ENCODE measurements at places on chromosomes 6 and 20. TPM values are rescaled to one million over a fixed set of nuclear protein-coding genes. Genes with fewer than 3 reads are reported as not detected.

DNA sequence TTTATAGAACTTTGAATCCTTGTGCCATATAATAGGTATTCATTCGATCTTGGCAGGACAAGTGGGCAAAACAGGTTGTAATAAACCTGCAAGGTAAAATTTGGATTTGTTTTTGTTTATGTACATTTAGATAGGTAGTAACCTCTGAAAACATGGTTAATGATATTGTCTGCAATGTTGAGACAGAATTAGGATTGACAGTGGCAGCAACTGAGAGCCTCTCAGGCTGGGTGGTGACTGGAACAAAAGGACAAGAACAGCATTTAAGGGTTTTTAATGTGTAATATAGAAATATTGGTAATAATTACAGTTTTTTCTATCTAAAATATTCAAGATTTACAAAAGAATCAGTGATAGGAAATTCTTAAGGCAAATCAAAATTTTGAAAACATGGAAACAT, 382.0 kb downstream of the TFAP2B start:
- DNase-seq: no peak

DNA sequence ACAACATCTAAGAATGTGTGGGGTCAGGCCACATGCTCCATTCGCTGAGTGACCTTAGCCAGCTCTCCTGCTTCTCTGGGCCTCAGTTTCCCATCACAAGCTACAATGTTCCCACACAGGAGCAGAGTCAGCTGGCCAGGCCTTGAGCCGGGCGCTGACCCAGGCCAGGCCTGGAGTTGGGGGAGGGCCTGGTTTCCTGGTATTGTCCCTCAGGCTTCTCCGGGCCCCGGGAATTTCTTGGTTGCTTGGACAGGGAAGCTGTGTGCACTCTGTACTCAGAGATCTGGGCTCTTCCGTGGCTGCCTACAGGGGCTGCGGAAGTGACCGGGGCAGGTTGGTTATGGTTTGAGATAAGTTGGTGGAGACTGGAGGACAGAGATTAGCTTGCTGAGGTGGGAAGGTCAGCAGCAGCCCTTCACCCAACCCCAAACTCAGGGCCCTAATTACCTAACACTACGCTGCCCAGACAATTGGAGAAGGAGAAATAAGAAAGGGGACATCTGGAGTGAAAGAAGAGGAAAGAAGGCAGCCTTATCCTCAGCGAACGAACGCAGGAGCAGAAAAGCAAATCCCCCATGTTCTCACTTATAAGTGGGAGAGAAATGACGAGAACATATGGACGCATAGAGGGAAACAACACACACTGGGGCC, 6.2 kb downstream of the TGM2 start:
- no peak for DNase-seq

Gene RBPJL
- not detected for total RNA-seq

Gene ARG1
- total RNA-seq: not detected

GRCh38 chr6:151434369-151434768, 17.6 kb downstream of the RMND1 start:
- no peak for DNase-seq

Gene PNLDC1
- total RNA-seq: 0.62 TPM

- no peak for DNase-seq
Observed at GRCh38 chr6:11212664-11213063, 19.8 kb downstream of the NEDD9 start.

Gene SOX4
- 3.5 TPM for total RNA-seq

- DNase-seq: no peak
Observed at GRCh38 chr6:20033697-20034407, 178.4 kb downstream of the MBOAT1 start.

DNA sequence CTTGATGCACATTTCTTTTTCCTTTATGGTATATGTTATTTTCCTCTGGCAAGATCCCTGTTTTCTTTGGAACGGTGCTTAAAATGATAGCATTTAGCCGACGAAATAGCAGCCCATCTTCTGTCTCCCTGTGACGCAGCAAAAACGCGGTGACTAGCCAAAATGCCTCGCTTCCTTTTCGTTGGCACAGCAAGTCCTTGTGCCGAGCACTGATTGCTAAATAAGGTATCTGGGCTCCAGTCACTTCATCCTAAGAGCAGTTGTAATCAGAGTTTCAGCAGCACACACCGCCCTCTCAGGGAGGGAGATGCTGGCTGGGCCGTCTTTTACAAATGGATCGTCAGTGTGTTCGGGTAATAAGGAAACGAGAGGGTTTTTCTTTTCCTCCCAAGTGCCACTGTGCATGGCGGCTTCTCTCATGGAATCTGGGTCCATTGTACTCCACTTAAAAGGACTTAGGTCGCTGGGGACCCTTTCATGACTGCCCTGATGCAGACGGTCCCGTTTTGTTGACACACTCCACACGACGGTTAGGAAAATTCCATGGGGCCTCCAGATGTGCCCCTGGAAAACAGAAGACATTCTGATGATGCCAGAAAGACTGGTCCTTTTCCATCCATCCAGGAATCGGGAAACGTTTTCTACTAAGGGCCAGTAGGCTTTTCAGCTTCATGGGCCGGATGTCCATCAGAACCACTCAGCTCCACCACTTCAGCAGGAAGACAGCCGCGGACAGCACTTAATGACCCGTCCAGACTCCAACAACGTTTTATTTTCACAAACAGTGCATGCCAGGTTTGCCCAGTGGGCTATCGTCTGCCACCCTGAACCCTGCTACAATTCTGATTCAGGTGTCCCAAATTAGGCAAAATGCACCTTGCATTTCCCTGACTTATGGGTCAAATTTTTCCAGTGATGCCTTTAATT, 185.5 kb downstream of the CDH4 start:
- DNase-seq: no peak

- no peak for DNase-seq
Observed at GRCh38 chr20:47205577-47206123, 150.8 kb downstream of the ZMYND8 start.

DNA sequence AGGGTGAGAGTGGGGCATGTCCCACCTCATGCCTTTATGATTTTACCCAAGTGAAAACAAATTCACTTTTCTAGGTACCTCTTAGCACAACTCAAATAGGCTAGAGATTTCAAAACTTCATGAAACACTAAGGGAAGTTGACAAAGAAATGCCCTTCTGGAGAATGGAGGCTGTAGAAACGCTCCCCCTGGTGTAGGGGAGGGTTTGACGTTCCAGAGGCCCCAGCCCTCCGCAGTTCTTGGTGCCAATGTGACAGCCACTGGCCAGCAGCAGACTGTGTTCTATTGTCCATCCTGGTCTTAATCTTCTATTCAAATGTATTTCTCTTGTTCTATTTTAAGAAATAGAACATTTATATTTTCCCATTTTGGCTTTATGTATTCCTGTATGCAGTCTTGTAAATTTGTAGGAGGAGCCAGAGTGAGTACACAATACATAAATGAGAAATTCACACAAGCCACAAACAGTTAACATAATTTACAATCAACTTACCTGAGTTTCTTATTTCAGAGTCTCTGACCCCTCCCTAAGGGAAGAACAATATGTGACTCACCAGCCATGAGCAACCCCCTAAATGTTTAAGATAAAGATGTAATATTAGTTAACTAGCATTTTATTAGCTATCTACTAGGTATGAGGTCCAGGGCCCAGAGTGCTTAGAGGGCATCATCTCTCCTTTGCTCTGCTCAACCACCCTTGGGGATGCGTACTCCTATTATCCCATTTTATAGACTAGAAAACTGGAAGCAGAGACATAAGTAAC, 8.8 kb upstream of the MUC21 start:
- DNase-seq: no peak

DNA sequence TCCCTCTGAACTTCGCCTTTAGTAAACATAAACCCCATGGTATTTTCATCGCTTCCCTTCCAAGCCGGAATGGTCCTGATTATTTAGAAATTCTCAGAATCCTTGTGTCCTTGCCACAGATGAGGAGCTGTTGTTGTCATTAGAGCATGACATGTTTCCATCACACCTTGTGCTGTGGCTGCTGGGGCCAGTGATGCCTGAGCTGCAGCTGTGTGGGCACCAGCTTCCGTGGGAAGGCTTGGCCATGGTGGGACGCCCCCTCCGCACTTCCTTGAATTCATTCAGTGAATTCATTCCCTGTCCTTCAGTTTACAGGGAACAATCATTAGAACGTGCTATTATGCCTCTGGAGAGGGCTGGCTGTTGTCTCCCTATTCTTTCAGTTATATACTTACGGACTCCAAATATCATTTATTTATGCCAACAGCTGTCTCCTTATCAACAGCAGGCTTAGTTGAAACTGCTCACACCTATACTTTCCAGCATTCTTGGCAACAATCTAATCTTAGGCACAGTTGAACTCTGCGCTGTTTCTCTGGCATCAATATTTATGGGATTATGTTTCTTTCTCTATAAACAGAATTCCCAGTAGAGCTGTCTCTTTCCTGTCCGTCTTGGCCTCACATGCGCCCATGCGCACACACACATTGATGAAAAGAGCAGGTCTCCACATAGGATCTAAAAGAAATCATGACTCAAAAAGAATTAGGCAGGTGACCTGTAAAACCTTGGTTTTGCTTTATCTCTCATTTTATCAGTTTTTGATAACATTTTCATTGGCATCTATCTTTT, 9.0 kb downstream of the ADGRF1 start:
- no peak for DNase-seq

GRCh38 chr20:23122796-23123655, 36.9 kb upstream of the CD93 start:
- no peak for DNase-seq

DNA sequence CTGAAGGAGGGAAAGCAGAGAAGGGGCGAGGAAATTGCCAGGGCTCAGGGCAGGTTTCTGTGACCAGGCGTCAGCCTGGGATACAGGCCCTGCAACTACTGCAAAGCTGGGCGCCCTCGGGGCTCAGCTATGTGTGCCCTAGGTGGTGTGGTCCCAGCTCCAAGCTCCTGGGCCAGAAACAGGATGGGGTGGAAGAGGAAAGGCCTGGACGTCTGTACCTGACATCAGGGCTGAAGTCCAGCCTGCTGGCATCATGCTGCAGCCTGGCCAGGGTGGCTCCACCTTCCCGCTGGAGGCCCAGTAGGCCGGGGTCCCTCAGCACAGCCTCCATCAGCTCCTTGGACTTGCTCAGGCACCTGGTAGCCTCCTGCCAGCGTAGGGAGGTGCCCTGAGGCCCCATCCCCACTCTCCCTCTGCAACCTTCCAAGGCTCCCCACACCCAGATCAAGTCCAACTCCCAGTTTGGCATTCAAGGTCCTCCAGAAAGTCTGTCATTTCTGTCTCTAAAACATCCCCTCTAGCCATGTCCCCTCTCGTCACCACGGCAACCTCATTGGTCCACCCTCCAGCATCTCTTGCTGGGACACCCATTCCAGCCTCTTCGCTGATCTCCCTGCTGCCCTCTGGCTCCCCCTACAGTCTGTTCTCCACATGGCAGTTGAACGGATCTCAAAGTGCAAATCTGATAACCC, 38.2 kb downstream of the KIAA1755 start:
- DNase-seq: peak; percentile 56

DNA sequence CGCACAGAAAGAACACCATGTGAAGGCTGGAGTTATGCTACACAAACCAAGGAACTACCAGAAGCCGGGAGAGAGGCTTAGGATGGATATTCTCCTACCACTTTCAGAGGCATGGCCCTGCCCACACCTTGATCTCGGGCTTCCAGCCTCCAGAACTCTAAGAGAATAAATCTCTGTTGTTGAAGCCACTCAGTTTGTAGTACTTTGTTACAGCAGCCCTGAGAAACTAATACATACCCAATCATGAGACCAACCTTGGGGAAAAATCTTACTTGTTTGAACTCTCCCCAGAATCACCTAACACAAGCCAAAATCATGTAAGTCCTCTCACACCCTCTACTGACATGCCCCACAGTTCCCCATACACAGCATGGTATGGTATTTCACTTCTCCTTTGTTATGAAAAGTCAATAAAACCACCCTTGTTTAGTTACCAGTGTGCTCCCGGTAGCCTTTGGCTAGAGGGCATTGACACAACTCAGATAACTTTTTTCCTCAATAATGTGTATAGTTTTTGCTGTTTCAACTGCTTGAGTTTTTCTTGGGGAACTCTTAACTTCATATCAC, 40.7 kb upstream of the SLC2A12 start:
- no peak for DNase-seq

Gene BTNL2
- not detected for total RNA-seq

Gene BIRC7
- total RNA-seq: 0.74 TPM

DNA sequence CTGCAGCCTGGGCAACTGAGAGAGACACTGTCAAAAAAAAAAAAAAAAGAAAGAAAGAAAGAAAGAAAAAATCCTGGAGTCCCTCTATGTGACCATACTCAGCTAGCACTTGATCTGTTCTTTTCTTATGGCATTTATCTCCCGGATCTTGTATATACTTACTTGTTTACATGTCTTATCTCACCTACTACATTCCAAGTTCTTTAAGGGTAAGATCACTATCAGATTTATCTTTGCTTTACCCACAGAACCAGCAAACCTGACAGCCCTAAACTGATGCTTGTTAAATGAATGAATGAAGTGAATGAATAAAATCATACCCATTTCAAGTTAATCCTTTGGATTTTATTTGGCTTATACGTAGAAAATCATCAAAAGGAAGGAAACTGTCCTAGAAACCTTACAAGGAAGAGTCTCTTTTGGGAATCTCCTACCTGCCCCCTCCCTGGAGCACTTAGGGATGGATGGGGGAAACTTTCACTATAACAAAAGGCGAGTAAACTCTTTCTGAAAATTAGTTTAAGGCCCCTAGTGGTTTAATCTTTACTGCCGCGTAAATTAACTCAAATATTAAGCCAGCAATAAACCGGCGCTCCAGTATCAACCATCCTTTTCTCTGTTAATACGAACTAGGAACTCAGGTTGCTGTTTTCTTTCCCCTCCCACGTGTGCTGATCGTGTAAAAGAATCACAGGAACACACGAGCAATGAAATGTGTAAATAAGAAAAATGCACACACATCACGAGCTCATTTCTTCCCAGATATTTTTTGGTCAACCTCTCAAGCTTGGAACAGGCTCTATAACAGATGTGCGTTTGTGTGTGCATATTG, 1.3 kb upstream of the UTRN start:
- DNase-seq: no peak

GRCh38 chr6:51094271-51094670, 275.6 kb downstream of the TFAP2B start:
- DNase-seq: no peak

DNA sequence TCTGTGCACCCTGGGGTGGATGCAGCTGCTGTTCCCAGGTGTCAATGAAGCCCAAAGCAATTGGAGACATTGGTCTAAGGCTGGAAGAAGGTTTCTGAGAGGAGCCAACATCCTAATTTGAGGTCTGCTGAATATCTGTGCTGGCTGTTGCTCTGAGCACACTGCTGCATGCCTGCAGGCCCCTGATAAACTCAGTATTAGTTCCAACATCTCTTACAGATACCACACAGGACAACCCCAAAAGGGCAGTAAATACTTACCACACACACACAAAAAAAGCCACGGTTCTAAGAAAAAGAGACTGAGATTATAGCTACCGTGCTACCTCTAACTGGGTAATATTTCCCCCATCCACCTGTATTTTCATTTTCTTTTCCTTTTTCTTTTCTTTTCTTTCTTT, 164.3 kb upstream of the SOX4 start:
- DNase-seq: no peak

- DNase-seq: no peak
Observed at GRCh38 chr6:37507077-37507476, 7.4 kb upstream of the CCDC167 start.

- no peak for DNase-seq
Observed at GRCh38 chr6:30843611-30843998, 40.7 kb upstream of the DDR1 start.

GRCh38 chr20:63071541-63072181, 64.9 kb upstream of the BHLHE23 start:
- peak; percentile 21 for DNase-seq

GRCh38 chr20:49187330-49187850, 744 bp downstream of the STAU1 start:
- peak; percentile 29 for DNase-seq

Gene PAK5
- not detected for total RNA-seq

Data from activated T-cell treated with anti-CD3 and anti-CD28 coated beads, Interleukin-2, amount 50 U/mL, for 72 hours (primary cell).